ENCODE measurements at places on chromosomes 3 and 15.

DNA sequence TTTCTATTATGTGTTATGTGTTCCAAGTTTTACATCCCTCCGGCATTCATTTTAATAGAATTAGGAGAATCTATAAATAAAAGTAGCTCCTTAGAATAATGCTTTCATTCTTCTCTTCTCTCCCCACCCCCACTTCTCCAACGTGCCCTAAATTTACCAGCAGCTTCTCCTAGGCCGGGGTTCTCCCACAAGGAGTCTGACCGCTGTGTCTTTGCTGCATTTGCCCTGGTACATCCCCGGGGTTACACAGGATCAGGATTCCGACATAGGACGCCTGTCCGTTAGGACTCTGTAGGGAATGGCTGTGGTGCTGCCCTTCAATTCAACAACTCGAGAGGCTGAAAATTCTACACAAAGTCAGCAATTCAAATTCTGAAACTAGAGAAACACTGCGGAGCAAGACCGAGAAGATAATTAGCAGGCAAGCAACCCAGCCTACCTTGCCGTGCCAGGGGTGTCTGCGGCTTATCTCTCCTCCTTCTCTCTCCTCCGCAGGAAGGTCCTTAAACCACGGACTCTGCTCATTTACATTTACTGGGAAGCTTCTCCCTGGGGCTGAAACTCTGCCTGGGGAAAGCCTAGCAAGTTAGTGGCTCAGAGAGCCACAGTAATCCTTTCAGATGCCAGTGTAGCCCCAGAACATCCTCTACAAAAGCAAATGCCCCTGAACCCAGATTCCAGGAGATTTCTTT, 18.8 kb downstream of the PCSK6 start:
- DNase-seq = no peak

GRCh38 chr3:186476541-186476940, 67.6 kb downstream of the CRYGS start:
- no peak for DNase-seq

DNA sequence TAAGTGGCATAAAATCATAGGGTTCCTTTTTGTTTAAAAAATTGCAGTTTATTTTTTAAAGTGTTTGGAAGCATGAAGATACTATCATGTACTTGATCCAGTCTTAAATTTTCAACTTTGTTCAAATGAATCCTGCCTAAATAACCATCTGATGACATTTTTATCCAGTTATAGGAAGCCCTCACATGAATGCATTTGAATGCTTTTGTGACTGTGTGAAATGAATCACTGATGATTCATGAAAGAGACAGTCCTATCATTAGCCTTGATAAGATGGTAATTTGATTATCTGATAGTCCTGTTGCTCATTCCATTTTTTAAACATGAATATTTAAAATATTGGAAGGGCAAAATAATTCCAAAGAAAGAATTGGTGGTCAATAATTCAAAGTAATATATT, 401.9 kb upstream of the ROBO2 start:
- no peak for DNase-seq

DNA sequence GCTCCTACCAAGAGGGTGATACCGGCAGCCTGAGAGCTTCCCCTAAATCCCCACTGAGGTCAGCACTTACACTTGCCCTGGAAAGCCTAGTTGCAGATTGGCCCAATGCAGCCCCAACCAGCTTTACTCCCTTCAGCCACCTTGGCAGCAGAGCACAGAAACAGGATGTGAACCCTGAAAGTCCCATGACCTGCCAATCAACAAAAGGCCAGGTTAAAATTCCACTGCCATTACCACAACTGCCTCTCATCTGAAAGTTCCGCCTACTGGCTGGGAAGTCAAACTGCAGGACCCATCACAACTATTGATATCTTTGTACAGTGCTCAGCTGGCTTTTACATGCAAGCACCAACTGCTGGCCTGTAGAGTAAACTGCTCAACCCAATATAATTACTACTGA, 156.2 kb downstream of the ZMAT3 start:
- DNase-seq = no peak

DNA sequence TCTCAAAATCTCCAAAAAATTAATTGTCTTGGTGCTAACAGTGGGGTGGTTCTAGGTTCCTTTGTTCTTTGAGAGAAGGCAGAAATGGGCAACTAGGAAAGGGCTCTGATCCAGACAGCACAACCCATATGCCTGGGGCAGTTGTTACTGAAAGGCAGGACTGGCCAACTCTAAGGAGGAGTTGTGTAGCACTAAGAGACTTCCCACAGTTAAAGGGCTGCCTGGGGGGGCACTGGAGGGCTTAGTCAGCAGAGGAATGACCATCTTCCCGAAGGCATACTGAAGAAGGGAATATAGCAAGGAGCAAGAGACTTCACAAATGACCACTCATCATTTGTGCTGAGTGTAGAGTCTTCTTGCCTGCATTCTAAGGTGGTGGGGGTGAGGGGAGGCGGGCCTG, 15.8 kb downstream of the ILDR1 start:
- no peak for DNase-seq

DNA sequence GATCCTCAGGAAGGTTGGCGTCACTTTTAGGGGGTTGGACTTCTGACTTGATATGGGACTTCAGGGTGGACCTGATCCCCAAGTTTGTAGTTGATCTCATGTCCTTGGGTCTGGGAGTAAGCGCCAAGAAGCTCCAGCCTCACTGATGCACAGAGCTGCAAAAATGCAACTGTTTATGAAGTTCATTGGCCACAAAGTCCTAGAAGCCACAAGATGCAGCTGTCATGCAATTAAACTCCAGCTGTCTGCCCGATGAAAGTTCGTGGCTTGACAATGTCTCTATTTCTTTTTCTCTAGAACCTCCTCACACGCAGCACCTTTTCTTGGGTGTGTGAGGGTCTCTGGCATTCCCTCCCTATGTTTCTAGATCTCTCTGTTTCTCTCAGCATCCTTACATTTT, 9.2 kb upstream of the ACAN start:
- DNase-seq = no peak

DNA sequence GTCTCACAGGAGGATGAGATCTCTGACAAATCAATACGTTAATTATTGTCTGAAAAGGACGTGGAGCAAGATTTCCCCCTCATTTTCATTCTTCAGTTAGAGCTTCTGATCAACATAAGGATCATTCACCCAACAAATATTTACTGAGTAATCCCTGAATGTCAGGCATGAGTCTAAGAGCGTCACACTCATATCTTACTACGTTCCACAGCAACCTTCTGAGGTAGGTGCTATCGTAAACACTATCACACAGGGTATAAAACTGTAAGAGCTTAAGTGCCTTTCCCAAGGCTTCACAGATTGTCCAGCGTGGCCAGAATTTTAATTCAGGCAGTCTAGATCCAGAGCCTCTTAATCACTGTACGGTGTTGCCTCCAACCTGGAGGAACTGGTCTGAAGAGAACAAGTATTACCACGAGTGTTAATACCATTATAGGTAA, 10.6 kb upstream of the TM4SF1 start:
- DNase-seq = no peak

DNA sequence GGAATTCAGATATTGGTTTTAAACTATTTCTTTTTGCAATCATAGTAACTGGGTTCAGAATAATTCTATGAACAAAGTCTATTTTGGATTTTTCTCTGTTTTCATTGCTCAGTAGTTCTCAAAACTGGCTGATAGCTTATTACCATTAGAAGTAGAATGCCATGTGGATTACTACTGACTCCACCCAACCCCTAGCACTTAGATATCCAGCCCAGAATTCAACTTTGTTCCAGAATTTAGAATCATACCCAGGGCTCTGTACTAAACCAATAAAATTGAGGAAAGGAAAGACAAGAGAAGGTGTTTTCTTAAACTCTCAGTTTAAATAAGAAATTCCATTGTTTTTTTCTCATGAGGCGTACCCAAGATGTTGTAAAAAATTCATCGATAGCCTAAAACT, 39.0 kb upstream of the ABHD10 start:
- no peak for DNase-seq

DNA sequence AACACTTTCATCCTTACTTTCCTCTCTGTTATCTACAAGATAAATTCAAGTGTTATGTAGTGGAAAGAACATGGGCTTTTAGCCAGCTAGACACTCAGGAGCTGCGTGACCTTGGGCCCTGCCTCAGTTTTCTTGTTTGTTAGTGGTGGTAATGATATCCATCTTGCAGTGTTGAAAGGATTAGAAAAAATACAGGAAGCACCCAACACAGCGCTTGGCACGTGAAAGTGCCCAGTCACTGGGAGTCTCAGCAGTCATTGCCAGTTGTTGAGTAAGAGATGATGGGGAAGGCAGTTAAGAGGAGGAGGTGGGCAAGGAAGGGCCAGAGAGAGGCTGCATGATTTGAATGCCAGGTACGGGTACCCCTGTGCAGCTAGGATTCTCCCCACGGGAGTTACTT, 5.3 kb downstream of the PDIA5 start:
- DNase-seq = no peak

DNA sequence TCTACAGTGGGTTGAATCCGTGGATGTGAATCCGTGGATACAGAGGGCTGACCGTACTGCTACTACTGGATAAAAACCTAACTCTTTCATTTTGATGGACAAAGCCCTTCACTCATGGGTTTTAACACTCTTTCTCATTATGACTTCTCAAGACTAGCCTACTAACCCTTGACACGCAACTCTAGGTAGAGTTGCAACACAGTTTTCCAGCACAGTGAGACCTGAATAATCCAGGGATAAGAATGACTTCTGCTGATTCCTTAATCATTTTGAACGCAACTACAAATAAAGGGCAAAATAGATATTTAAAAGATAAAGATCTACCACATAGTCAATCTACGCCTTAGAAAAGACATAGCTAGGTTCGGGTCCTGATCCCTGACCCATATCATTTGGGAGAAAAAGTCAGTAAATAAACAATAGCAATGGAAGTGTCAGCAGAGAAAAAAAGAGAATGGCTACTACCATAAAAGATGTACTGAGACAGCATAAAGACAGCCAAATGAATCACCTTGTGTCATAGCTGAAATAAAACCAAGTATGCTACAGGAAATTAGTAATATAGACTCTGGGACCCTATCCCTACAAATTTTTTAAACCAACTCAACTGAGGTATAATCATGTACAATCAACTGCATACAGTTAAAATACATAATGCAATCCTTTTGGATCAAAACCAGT, 87.6 kb downstream of the DPH6 start:
- DNase-seq = no peak

DNA sequence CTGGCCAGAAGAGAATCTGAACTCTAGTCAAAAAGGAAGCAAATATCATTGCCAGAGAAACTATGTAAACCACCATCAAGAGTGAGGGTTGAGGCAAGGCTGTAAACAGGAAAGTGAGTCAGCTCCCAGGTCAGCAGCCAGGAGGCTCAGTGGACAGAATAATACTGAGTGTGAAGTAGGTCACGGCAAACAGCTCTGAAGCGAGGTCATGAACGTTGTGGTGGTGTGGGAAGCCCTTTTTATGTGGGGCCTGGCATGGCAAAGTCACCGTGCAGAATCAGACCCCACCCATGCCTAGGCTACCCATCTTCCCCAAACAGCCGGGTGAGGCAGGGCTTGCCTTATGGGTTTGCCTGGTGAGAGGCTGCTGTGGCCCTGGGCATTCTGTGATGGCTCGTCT, 43.9 kb downstream of the THBS1 start:
- no peak for DNase-seq

GRCh38 chr3:31300456-31301443, 232.0 kb upstream of the STT3B start:
- DNase-seq = no peak

DNA sequence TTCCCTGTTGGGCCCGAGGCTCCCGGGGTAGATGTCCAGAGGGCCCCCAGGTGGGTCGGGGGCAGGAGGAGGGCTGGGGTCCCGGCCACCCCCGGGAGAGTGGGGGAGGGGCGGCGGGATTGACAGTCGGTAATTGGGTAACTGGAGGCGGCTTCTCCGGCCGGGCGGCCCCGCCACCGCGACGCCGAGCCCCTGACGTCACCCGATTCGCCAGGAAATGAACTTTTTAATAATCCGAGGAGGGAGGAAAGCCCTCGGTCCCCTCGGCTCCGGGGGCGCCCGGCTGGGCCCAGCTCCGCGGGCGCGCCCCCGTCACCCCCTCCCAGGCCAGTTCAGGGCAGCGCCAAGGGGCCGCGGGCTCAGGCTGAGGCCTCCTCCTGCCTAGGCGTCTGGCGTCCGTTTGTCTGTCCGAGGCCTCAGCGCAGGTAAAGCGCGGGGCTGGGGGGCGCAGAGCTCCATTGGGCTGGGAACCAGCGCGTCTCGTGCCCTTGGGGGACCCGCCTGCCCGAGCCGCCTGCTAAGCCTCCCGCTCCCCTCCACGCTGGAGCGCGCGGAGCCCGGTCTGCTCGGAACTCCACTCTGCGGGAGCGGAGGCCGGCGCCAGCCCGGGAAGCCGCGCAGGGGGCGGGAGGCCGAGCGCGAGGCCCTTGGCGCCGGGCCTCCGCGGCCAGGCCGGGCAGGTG, 3.9 kb downstream of the GATA2 start:
- no peak for DNase-seq

GRCh38 chr3:169984292-169984691, 17.7 kb downstream of the SEC62 start:
- no peak for DNase-seq

DNA sequence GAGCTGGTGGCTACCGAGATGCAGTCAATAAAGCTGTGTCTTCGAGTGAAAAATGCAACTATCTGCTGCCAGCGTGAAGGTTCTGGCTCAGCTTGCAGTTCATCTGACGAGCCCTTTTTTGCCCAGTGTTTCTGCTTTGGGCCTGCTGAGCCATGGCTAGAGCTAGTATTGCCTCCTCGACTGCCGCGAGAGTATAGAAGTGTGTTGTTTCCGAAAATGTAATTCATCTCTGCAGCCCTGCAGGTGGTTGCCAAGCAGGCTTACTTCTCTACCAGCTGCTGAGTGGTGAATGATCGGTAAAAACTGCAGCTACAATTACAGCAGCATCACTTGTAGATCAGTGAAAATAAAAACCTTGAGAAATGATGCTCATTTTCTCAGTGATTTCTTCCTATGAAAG, 114.8 kb downstream of the DLG1 start:
- DNase-seq = no peak

DNA sequence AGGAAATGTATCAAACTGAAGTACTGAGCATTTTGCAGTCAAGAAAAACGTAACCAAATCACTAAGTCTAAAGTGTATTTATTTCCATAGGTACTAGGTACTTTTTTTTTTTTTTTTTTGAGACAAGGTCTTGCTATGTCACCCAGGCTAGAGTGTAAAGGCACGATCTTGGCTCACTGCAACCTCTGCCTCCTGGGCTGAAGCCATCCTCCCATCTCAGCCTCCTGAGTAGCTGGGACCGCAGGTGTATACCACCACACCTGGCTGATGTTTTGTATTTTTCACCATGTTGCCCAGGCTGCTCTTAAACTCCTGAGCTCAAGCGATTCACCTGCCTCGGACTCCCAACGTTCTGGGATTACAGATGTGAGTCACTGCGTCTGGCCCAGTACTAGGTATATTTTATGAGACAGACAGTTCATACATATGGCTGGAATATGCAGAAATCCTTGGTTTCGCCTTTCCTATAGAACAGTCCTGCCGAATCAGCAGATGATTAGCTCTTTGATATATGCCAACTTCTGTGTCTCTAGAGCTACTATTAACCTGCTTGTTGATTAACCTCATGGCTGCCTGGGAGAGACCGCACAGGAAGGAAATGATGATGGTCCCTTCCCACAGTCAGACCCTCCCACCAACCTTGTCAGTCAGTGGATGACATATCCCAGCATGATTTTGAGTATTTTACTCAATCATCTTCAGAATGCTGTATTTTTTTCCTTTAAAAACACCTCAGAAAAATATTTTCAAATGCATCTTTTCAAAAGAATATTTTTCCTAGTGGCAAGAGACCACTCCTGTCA, 32.3 kb downstream of the TMOD3 start:
- no peak for DNase-seq

- DNase-seq = no peak
These were observed 32.9 kb downstream of the B3GALNT1 start for GRCh38 chr3:161072211-161072621.
